ENCODE measurements at places on chromosomes 12 and 14.

- peak; percentile 20 for DNase-seq
Measured at GRCh38 chr12:78928200-78929074, 63.9 kb downstream of the SYT1 start.

DNA sequence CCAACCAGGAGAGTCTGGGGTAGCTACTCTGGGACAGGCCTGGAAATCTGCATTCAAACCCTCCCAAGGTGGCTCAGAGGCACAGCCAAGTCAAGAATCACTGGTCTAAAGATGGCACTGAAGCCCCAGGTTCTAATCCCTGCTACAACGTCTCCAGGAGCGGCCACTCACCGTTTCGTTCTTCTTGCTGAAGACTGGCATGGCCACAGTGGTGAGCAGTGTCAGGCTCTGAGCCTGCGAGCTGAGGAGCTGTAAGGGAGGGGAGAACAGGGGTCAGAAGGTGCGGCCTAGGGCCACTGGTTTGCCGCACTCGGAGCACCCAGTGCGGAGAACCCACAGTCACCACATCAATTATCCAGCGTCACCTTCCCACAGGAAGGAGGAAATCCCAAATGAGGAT, 38.8 kb downstream of the CACNA2D4 start:
- no peak for DNase-seq

GRCh38 chr14:64707661-64708060, 3.4 kb downstream of the PLEKHG3 start:
- peak; percentile 63 for DNase-seq

GRCh38 chr12:5523396-5524115, 91.6 kb downstream of the NTF3 start:
- no peak for DNase-seq

DNA sequence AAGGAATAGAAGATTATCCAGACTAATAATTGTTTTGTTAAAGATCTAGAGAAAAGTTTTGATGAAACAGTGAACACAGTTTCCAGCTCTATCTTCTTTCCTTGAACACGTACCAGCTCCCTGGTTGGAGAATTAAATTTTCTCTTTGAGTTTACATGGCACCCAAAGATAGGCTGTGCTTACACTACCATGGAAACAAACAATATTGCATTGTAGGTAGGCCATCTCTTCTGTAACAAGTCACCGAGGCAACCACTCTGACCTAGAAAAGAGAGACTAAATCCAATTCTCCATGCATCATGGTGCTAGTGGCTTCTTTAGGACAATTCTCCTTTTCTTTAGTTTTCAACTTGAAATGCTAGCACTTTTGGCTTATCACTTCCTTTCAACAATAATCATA, 9.9 kb downstream of the BMAL2 start:
- no peak for DNase-seq

DNA sequence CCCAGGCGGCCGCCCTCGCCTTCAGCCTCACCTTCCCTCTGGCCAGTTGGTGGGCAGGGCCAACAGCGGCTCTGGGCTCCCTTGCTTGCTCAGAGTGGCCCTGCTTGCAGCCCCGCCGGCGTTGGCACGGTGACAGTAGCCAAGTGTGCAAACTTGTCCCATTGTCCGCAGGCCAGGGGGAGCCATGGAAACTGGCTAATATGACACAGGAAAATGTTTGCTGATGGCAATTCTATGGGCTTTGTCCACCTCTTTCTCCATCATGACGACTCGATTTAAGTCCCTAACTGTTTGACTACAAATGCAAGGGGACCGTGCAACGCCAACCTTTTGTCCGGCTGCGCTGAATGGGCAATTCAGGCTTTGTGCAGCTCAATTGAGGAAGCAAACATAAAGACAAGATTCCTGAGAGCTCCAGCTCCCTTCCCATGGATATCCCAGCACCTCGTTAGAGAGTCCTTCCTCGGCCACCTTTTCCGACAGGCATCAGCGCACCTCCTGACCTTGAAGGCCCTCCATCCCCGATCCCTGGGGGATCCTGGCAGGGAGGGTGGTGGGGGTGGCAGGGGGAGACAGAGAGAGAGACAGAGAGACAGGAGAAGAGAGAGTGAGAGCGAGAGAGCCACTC, 785 bp upstream of the FAM181A start:
- DNase-seq: no peak

DNA sequence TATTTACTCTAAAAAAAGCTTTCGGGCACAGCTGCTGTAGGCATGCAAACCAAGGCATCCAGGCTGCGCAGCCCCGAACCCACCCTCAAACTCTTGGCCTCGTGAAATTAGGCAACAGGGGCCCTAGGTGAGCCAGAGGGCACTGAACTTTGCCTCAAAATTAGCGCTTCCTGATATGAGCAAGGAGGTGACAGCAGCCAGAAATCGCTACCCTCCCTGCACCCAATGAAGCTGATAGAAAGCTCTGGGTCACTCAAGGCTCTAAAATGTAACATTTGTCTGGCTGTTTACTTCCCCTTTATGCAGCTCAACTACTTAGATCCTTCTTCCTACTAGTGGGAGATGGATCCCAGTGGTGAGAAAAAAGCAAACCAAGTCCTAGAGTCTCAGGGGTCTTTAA, 61.8 kb downstream of the PITPNM2 start:
- no peak for DNase-seq

GRCh38 chr14:66645716-66646115, 137.8 kb downstream of the GPHN start:
- DNase-seq: no peak

GRCh38 chr14:69005432-69006148, 26.5 kb upstream of the ACTN1 start:
- peak; percentile 92 for DNase-seq

DNA sequence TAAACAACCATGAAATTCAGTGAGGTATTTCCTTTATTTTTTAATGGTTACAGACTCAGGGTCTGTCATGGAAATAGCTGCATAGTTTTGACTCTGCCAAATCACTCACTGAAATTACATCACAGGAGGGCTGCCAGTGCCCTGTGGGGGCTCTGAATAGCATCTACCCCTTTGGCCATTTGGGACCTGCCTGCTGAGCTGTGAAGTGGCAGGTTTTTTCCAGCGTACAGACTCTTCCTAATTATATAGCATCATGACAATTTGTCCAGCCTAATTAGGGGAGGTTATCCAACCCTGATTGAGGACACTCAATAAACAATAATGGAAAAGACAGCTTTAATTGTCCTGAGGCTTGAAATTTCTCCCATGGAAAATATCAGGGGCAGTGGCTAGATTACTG, 1.8 kb upstream of the COCH start:
- DNase-seq: no peak

- no peak for DNase-seq
Measured at GRCh38 chr12:128817111-128818015, 6.4 kb downstream of the SLC15A4 start.

DNA sequence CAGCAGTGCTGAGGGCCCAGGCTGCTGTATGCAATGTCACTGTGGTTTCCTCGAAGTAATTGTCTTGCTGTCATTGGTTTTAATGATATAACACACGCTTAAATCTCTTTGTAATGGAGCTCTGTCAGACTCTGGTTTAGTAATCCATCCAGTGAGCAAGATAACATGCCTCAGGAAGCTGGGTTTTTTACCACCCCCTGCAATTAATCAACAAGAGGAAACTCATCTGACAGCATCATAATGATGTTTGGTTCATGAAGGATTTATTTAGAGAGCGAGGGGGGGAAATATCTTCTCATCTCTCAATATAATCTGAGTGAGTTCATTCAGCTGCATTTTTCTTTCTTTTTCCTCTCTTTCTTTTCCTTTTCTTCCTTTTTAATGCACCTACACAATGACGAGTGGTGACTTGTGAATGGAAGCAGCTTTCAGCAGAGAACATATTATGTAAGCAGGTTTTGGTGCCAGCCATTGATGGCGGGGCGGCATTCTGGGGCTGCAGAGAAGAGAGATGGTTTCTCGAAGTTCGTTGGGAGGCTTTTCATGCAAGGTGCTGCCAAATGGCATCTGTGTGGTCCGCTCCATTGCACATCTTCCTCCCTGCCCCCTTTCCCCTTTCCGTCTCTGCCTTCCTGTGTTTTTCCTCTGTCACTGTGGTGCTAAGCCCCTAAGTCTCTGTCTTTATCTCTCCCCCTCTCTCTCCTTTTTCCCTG, 6.7 kb downstream of the RPH3A start:
- DNase-seq: no peak

- peak; percentile 35 for DNase-seq
Measured at GRCh38 chr12:51349026-51349425, 2.5 kb upstream of the CELA1 start.

- peak; percentile 1 for DNase-seq
Measured at GRCh38 chr12:34601689-34602088, 579.4 kb downstream of the ALG10 start.

- DNase-seq: peak; percentile 16
Measured at GRCh38 chr12:22494319-22494718, 50.0 kb downstream of the C2CD5 start.

- DNase-seq: no peak
Measured at GRCh38 chr12:112020947-112021457, 7.8 kb downstream of the ERP29 start.

GRCh38 chr14:38950676-38951075, 152.4 kb downstream of the SEC23A start:
- no peak for DNase-seq

GRCh38 chr12:89856431-89856830, 147.8 kb upstream of the ATP2B1 start:
- DNase-seq: peak; percentile 45

DNA sequence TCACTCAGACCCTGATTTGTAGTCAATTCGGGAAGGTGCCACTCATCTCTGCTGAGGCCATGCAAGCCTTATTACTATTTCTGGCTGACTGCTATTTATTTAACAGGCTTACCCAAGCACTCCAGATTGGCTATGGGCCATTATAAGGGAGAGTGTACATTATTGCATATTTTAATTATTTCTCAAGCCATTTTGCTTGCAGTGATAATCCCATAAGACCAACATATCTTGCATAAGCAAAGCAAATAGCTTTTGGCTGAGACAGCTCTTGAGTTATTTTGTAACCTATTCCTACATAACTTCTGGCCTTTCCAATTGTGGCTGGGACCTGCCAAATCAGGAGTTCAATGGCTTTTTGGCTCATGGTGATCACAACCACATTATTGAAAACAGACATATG, 509.6 kb upstream of the USP15 start:
- DNase-seq: no peak

- peak; percentile 94 for DNase-seq
Measured at GRCh38 chr12:121499929-121500793, 80.7 kb downstream of the KDM2B start.

GRCh38 chr14:81436296-81437138, 36.4 kb upstream of the STON2 start:
- peak; percentile 92 for DNase-seq

GRCh38 chr14:37023875-37024565, 148.4 kb downstream of the SLC25A21 start:
- DNase-seq: no peak

- peak; percentile 48 for DNase-seq
Measured at GRCh38 chr12:113439606-113440030, 17.4 kb downstream of the SDSL start.

- no peak for DNase-seq
Measured at GRCh38 chr14:66300886-66301285, 185.3 kb upstream of the CCDC196 start.

GRCh38 chr14:89004166-89004565, 179.7 kb downstream of the TTC8 start:
- peak; percentile 24 for DNase-seq

DNA sequence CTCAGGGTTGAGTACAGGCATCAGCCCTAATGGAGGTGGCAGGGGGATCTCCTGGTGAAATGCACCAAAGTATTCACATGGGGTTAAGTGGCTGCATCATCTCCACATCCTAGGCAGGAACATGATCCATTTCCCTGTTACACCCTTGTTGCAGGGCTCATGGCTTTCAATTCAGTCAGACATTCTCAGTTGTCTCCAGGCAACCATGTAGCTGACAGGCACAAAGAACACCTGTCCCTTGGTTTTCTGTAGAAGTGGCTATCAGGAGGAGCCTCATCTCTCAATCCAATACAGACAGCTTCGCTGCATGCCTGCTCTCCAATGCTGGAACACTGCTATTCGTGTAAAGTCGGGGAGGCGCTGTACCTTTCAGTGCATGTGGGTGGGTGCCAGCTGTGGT, 299.0 kb upstream of the FOXG1 start:
- no peak for DNase-seq

DNA sequence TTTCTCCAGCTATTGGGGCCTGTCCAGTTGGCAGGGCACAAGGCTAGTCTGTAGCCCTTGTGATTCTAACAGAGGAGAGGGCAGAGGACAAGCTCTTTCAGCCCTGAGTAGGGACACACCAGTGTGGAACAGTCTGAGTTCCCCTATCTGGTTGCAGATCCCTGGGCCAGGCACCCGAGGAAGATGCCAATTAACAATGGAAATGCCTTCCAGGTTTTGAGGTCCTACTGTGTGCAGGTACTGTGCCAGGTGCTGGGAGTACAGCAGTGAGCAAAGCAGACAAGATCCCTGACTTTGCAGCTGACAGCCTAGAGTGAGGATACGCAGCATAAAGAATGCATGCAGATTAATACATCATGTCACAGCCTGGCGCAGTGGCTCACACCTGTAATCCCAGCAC, 17.1 kb downstream of the DTX1 start:
- no peak for DNase-seq

DNA sequence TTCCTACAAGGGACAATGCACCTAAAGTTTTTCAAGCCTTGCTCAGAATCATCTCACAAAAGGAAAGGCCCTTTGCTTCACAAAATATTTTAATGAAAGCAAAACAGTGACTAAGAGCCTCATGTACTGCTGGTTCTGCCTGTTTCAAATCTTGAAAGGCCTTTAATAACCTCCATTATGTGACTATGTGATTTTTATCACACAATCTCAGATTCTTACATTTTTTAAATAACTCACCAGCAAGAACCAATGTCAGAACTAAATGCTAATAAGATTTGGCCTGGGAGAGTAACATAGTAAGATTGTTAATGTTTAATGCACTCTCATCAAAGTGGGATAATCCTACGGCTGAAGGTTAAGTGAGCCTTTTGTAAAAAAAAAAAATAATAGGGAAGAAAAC, 378.9 kb downstream of the RGS6 start:
- DNase-seq: no peak

GRCh38 chr14:78358591-78358990, 188.4 kb downstream of the NRXN3 start:
- no peak for DNase-seq

DNA sequence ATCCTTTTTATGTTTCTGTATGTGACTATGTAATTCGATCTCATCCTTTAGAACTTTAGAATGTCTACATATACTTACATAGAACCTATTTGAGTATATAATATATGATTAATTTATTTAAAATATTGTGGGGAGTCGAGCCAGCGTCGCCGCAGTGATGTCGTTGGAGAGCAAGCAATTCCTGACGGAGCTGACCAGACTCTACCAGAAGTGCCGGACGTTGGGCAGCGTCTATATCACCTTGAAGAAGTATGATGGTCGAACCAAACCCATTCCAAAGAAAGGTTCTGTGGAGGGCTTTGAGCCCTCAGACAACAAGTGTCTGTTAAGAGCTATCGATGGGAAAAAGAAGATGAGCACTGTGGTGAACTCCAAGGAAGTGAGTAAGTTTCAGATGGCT, 6.4 kb upstream of the CD27 start:
- DNase-seq: no peak

GRCh38 chr12:80107221-80107620, 7.9 kb downstream of the OTOGL start:
- no peak for DNase-seq

- DNase-seq: no peak
Measured at GRCh38 chr12:128265566-128265965, 1.4 kb upstream of the TMEM132C start.

All from GM03348 (cell line).